ENCODE measurements at places on chromosomes 11 and 22. TPM values are rescaled to one million over a fixed set of nuclear protein-coding genes. Genes with fewer than 3 reads are reported as not detected.

The GRK3 gene
- polyA plus RNA-seq: 23.3 TPM

DNA sequence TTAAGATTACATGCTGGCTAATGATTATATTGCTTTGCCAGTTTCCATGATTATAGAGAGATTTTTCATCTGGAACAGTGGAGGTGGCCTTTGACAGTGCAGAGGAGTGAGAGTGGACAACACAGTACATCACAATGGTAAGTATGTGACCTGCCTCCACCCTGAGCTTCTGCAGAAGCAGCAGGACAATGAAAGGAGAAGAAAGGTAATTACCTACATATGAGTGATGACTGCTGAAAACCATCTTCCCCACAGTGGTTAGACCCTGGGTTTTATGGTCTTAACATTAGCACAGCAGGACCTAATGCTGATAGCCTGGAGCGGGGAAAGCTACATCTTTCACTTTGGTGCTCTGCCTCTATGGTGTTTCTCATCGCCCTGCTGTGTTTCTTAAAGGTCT, 454.7 kb upstream of the DDI1 start:
- DNase-seq: no peak

DNA sequence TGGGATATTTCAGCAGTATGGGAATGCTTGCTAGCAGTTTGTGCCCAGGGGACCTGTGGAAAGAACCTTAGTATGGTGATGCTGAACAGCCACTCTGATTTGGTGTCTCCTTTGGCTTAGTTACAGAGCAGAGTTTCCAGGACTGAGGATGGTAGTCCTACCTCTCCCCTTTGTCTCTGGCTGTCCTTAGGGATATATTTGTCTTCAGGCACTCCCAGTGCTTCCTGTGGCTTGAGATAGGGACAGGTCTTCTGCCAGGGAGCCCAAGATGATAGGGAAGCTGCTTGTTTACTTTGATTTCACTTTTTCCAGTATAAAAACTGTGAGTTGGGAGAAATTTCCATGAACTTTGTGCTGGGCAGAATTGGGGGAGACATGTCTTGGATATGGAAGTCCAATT, 28.2 kb downstream of the ANKRD42 start:
- no peak for DNase-seq

The TSKU gene
- 23.0 TPM for polyA plus RNA-seq

The TOP3B gene
- 26.5 TPM for polyA plus RNA-seq

DNA sequence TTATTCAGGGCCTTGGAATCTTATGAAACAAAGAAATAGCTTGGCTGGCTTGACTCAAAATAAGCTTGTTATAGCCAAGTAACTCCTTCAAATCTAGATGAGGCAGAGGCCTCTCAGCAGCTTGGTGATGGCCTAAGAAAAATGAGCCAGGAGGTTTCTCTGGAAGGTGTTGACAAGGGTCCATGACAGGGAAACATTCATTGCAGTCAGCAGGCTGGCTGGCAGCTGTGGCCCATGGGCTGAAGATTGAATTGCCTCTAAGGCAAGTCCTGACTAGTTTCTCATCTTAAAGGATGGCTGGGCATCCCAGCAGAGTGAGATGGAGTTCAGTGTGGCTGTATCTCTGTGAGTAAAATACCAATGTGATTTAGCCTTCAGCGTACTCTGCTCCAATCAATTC, 441.0 kb downstream of the NELL1 start:
- no peak for DNase-seq

The DNAJB7 gene
- 1.0 TPM for polyA plus RNA-seq

- no peak for DNase-seq
These were observed 28.8 kb downstream of the TOM1 start for GRCh38 chr22:35328472-35328885.

The ZP1 gene
- not detected for polyA plus RNA-seq

DNA sequence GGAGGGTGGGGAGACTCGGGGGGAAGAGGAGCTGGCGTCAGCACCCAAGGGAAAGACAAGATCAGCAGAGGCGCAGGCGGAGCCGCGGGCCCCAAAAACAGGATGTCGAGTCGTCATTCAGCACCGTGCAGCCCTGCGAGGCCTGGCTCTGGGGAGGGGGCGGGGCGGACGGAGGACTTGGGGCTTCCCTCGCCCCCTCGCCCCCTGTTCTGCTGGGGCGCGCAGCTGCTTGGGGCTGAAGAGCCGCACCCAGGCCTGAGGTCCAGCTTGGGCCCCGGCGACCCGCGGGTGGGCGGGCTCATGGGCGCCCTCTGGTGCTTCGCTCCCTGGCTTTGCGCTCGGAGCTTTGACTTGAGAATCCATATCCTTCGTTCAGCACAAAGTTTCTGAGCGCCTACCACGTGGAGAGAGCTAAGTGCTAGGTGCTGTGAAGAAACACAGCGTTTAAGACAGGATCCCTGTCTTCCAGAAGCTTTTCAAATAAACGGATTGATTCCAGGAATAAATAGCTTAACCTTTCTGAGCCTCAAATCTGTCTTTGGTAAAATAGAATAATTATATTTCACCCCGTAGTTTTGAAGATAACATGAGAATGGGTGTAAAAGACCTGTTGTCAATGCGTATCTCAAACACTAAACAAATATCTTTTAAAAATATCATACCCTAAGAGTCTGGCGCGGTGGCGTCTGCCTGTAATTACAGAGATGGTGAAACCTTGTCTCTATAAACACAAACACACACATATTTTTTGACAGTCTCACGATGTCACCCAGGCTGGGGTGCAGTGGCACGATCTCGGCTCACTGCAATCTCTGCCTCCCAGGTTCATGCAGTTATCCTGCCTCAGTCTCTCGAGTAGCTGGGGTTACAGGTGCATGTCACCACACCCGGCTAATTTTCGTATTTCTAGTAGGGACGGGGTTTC, 929 bp upstream of the RHOG start:
- DNase-seq: peak; percentile 82

DNA sequence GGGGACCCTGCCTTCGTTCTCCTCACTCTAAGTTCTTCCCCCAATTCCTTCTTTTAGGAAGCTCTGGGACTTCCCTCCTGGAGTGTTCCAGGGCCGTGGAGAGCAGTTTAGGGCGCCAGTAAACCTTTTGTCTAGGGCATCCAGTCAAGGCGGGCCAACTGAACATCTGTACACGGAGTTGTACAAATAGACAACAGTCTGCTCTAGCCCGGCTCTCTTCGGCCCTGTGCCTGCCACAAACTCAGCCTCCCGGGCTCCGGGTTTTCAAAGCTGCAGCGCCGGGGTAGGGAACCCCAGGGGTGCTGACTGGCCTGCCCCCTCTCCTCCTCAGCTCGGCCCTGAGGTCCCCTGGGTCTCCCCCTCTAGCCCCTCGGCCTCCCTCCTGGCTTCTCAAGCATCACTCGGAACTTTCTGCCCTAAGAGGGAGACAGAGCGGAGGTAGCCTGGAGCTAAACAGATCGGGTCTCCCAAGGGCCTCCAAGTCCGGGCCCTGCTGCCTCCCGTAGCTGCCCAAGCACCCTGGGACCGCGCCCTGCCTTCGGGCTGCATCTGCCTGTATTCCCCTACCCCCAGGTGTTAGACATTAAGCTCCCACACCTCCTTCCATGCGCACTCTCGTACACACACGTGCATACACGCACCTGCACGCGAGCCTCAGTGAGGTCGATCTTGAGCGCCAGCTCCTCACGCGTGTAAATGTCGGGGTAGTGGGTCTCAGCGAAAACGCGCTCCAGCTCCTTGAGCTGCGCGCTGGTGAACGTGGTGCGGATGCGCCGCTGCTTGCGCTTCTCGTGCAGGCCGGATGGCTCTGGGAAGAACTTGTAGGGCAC, 3.3 kb downstream of the PHOX2A start:
- DNase-seq: no peak

DNA sequence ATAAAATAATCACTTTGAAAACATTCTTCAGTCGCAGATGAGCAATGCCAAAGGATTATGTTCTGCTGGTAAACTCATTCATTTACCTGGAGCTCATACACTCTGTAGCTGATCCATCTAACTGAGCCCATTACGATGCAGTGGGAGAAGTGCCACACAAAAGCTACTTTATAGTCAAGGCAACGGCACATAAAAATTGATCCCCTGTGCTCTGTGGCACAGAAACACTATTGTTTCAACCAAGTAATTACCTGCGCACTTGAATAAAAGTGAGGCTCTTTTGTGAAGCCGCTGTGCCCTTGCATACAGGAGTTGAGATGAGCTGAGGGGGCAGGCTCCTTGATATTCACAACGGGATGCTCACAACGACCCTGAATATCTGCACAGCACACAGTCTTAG, 7.2 kb downstream of the DKK3 start:
- DNase-seq: no peak

DNA sequence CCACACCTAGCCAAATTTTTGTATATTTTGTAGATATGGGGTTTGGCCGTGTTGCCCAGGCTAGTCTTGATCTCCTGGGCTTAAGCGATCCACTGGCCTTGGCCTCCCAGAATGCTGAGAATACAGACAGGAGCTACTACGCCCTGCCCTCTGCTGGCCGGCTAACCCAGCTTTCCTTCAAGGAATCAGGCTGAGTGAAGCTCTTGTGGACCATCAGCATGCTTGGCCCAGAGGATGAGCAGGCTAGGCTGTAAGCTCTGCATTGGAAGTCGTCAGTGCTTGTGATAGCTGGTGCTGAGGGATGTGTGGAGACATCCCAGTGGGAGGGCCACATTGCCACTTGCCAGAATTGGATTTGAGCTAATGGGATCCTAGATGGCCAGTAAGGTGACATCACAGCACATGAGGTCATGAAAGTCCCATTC, 60.6 kb downstream of the MED15 start:
- DNase-seq: no peak

The TESMIN gene
- 13.4 TPM for polyA plus RNA-seq
